Effector CD8-positive, alpha-beta T cell (primary cell): ENCODE measurements at places on chromosomes 16 and 17.
A peak's percentile ranks its signal among the peaks of the same experiment; 100 is the strongest.

GRCh38 chr17:62648251-62648955 is 20.9 kb downstream of the MRC2 start:
- DNase-seq: no peak

DNA sequence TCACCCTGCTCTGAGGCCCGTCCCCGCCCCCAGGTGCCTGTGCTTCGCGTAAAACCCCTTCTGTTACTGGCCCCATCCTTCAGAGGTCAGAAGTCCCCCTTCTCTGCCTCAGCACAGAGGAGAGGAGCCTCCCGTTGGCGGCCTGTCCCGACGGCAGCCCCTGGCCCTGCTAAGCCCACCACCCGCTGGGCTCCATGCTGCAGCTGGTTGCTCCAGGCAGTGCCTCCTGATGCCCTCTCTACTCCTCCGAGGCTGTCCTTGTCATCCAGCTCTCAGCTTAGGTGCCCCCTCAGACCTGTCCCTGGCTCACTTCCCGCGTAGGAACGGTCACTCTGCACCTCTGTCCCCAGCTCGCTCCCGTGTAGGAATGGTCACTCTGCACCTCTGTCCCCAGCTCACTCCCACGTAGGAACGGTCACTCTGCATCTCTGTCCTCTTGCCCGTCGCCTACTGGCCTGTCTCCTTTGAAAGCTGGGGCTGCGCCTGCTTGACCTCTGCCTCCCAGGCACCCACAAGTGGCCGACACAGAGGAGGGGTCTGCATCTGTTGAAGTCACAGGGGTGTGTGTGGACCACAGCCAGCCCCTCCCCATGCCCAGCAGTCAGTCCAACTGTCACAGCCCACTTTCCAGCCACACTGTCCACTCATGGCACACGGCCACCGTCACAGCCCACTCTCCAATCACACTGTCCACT is 31.7 kb upstream of the ZC3H18 start:
- no peak for DNase-seq

GRCh38 chr17:14813649-14814370 is 451.3 kb downstream of the PMP22 start:
- DNase-seq: peak; percentile 3

DNA sequence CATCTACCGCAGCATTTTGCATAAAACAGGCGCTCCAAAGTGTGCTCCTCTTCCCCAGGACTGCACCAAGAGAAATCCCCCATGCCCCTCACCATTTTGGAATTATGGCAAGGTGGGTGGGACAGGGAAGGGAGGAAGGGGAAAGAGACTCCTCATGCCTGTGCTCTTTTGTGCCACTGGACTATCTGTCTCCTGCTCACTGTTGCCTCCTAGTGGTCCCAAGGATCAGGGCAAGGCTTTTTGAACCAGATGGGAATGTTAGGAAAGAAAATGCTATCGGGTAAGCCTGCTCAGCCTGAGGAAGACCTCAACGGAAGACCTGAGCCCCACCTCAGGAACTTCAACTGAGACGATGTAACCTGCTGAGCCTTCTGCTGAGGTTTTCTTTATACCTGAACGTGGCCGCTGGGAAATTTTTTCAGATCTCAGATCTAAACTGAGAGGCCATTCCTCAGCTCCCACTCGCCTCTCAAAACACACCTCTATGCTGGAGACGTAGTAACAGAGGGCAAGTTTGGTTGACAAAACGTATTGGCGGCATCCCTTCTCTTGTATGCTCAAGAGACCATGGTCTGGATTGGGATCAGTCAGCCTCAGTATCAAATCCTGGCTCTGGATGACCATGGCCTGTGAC is 58.3 kb downstream of the SPACA3 start:
- no peak for DNase-seq

DNA sequence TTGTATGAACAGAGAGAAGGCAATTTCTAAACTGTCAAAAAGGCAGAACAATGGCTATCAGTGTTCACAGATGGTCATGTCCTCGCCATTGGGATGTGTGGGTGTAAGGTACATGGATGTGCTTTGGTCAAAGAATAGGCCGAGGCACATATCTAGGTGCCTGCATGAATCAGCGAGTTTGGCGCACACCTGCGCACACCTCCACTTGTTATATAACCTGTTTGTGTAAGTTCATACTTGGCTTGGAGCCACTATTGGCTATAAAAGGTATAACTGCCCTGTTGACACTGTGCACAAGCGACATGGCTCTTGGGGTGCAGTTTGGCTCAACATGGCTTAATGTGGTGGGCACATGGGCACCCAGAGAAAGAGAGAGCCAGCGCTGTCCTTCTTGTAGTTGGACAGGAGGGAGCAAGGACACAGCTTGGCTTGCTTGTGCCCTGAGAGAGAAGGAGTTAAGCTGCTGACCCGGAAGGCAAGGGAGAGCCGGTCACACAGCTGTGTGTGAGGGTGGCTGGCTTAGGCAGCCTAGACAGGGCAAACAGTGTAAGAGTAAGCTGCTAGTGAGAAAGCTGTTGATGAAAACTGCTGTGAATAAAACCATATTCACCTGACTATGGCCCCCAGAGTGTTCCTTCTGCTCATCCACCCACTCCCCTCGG is 499.1 kb downstream of the KCNJ2 start:
- DNase-seq: no peak

DNA sequence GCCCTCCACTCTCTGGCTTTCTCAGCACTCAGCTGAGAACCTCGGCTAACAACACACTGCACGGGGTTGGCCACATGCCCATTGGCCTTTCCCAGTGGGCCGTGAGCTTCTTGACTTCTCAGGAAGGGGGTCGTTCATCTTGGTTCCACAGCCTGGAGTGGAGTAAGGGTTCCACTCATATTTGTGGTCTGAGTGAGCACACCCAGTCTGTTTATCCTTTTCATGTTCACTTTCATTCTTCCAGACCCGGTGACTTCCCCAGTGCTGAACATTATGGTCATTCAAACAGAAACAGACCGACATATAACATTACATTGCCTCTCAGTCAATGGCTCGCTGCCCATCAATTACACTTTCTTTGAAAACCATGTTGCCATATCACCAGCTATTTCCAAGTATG is 8.2 kb downstream of the MILR1 start:
- no peak for DNase-seq

- DNase-seq: no peak
These were observed 4.3 kb upstream of the MYH3 start for GRCh38 chr17:10661437-10661836.

DNA sequence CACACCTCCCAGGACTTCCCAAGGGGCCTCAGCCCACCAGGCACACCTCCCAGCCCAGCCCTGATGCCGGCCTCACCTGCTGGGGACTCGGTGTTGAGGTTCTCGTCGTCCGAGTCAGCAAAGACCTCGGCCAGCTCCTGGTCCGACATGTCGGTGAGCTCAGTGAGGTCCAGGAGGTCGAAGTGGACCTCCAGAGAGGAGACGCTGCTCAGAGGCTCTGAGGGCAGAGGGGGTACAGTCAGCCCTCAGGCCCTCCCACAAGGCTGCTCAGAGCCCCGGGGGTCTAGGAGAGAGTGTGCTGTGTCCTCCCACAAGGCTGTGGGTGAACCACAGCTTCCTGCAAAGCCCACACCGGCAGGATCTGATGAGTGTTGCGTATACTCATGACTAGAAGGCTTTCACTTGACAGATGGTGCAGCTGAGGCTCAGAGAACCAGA is 10.5 kb downstream of the DBNDD1 start:
- peak; percentile 32 for DNase-seq

GRCh38 chr17:31564291-31564690 is 172.8 kb downstream of the RAB11FIP4 start:
- DNase-seq: no peak

GRCh38 chr16:85707528-85708095 is 18.9 kb upstream of the GINS2 start:
- no peak for DNase-seq

GRCh38 chr16:69497876-69498596 is 67.7 kb upstream of the NFAT5 start:
- DNase-seq: no peak

DNA sequence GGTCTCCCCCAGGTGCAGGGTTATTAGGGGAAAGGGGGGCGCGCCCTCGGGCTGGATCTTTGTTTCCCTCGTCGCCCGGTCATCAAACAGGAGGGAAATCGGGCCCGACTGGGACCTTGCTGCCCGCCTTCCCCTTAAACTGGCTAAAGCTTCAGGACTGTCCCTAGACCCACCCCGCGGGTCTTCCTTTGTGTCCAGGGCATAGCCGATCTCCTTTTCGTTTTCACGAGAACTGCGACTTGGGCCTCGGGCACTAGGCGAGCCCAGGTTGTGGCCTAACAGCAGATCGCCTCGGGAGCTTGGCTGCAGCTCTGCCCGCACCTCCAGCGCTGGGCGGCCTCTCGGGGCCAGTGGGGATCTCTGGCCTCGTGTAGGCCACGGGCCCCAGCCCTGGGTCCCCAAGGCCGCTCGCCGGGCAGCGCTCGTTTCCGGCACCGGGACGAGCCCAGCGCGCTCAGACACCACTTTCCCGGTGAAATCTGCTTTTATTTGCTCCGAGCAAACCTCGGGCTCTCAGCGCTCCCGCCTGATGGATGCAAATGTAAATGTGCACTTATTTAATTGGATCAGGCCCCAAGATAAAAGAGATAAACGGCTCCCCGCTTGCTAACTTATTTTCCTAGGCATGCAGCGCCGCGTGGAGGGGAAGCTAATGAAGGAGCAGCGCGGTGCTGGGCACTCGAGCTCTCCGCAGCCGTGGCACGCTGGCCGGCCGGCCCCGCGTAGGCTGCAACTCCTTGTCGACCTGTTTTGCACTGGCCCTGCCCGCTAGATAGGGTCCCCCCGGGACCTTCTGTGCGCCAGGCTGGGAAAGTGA is 7.8 kb downstream of the IRX5 start:
- no peak for DNase-seq

- DNase-seq: no peak
These were observed 589.6 kb downstream of the WWOX start for GRCh38 chr16:78689028-78689427.

GRCh38 chr17:6524520-6524919 is 31.8 kb downstream of the PITPNM3 start:
- DNase-seq: no peak

DNA sequence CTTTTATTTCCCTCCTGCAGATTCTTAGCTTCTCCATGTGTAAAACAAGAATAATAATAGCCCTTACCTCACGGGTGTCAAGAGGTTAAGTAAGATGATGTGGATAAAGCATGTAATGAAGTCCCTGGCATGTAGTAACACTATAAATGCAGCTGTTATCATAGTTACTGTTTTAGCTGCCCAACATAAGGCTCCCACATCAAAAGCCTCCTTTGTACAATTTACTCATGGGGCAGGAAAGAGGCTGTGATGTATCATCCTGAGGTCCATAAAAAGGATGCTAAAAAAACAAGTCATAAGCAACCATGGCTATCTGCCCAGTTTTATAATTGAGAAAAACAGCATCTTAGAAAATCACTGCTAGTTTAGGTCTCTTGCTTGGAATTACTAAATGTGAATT is 339.7 kb downstream of the CA10 start:
- no peak for DNase-seq

DNA sequence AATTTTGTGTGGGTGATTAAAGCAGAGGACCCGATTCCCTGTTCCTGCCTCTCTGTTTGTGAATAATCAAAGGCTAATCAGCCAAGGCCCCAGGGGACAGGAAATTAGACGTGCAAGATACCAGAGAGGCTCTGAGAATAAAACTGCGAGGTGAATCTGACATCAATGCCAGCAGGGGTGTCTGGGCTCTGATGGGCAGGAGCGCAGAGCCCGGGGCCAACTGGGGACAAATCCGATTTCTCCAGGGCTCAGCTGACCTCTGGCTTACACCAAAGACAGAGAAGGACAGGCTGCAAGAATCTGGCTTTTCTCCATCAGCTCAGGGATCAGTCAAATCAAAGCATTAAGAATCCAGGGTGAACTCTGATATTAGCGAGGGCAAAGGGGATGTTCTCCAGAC is 174.3 kb downstream of the XYLT1 start:
- DNase-seq: no peak

GRCh38 chr16:19760356-19761060 is 42.4 kb downstream of the IQCK start:
- no peak for DNase-seq

DNA sequence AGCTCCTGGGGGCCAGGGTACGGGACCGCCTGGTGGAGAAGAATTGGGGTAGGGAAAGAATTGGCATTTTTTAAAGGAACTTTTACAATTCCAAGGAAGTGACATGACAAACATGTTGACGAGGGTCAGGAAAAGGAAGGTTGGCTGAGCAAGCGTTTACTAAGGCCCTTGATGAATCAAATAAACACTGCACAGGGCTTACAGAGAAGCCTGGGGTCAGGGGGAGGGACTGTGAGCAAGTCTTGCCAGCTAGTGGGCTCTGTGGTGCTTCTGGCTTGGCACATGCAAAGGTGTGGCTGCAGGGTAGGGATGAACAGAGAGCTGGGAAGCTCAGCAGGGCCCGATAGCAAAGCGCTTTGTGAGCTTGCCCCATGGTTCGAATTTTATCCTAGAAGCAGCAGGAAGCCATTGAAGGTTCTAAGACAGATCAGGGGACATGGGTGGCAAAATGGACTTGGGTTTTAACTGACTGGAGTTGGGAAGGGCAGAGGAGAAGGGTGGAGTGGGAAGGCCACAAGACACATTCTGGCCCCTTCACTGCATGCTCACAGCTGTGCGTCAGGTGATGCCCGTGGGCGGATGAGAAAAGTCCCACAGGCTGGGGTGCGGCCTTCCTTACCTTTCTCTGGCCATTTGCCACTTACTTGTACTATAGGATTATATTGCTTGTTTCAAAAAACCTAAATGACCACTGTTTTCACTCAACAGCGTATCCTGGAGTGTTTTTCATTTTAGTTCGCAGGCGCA is 117.8 kb downstream of the SOCS1 start:
- no peak for DNase-seq

GRCh38 chr16:1487395-1488053 is 1.2 kb downstream of the PTX4 start:
- DNase-seq: no peak

GRCh38 chr16:661184-661821 is 6.6 kb upstream of the RHOT2 start:
- no peak for DNase-seq

GRCh38 chr16:89565506-89566372 is 5.3 kb downstream of the RPL13 start:
- DNase-seq: peak; percentile 23

DNA sequence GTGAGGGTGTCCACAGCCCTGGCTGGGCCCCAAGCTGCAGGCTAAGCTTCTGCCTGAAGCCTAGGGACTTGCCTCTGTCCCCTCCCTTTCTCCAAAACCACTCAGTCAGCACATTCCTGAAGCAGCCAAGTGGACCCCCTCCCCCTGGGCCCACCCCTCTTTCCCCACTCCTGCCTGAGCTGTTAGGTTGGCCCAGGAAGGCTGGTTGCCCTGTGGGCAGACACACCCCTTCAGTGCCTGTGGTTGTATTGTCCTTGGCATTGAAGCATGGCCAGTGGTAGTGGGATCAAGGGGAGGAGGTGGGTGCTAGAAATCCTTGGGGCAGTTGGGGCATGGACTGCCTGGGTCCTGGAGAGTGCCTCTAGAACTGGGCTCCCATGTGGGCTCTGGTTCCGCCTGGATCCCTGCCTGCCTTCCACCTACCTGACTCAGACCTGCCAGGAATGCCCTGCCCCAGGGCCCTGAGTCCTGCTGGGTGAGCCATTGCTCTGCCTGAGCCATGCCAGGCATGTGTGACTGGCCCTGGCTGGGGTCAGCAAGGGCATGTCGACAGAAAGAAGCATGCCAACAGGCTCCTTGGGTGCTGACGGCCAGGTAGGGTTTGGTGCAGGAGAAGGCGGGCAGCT is 2.1 kb downstream of the TRAF4 start:
- no peak for DNase-seq

GRCh38 chr16:18975109-18975508 is 8.6 kb upstream of the TMC7 start:
- DNase-seq: no peak

GRCh38 chr17:16352303-16352666 is 984 bp downstream of the CENPV start:
- DNase-seq: no peak
